ENCODE measurements at places on chromosomes 11 and 22. TPM values are rescaled to one million over a fixed set of nuclear protein-coding genes. Genes with fewer than 3 reads are reported as not detected.

GRCh38 chr22:49373289-49373666 is 454.4 kb downstream of the BRD1 start:
- no peak overlapping the region for H3K27ac ChIP-seq
- no peak overlapping the region for H3K4me3 ChIP-seq
- H3K36me3 ChIP-seq = no peaks in the 10 kb centered on the region
- no peaks in the 10 kb centered on the region for H3K27me3 ChIP-seq

GRCh38 chr11:14372011-14372410 is 13.0 kb upstream of the RRAS2 start:
- DNase-seq = no peak
- H3K27ac ChIP-seq = no peak overlapping the region
- no peak overlapping the region for H3K4me3 ChIP-seq
- H3K36me3 ChIP-seq = no peaks in the 10 kb centered on the region

DNA sequence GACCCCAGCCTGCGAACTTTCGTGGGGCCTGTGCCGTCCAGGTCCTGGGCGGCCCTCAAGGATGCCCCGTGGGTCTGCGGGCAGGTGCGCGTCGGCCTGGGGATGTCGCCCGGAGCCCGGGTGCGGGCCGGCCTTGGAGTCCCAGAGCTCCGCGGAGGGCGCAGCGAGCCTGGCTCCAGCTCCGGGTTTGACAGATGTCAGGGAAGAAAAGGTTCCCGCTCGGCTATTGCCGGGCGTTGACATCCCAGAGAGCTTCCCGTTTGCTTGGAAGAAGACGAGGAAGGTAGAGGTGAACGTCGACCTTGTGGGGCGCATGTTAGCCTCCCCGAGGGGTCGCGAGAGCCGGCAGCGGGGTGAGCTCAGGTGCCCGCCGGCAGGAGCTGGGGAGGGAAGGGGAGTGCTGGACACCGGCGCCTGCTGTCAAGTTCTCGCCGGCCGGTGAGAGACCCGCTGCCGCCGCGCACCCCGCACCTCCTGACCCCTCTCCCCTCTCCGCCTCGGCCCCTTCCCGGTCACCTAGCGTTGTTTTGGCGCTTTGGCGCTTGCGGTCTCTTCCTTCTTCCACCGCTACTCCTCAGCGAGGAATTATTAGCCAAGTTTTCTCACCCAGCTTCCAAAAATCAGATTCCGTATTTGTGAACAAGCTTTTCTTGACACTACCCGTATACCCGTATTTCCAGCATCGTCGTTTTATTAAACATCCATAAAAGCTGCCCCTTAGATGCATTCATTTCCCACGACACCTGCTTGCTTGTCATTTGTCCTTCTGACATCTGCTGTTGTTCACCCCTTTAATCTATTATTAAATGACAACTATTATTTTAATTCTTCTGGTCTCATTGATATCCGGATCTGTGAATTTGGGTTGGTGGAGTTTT is 1.3 kb downstream of the BMAL1 start:
- H3K27me3 ChIP-seq = peaks cover 40% of the 10 kb centered on the region
- peaks cover 5% of the 10 kb centered on the region for H3K4me1 ChIP-seq
- peak overlapping the region; percentile 94 for H3K4me3 ChIP-seq

- H3K36me3 ChIP-seq = no peaks in the 10 kb centered on the region
- no peaks in the 10 kb centered on the region for H3K27me3 ChIP-seq
- H3K27ac ChIP-seq = peak overlapping the region; percentile 30
- no peak for DNase-seq
- peaks cover 16% of the 10 kb centered on the region for H3K4me1 ChIP-seq
Observed at GRCh38 chr11:94885133-94885532, 88.2 kb downstream of the CWC15 start.

DNA sequence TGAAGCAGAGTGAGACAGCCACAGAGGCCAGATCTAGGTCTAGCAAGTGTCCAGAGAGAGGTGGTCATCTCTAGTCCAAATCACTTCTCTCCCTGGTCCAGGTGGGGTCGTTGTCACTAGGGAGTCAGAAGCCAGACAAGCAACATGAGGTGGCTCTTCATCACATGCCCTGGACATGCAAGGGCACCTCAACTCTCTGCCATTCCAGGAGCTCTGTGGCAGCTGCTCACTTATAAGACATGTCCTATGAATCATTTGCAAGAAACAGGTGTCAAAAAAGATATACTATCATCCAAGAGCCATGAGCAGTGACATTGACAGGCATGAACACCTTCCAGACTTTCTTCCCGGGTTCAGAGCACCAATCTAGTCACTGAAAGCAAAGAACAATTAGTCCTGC is 130.8 kb downstream of the GALNT18 start:
- H3K27me3 ChIP-seq = no peaks in the 10 kb centered on the region
- H3K36me3 ChIP-seq = no peaks in the 10 kb centered on the region
- no peak overlapping the region for H3K4me3 ChIP-seq
- H3K4me1 ChIP-seq = no peaks in the 10 kb centered on the region
- no peak for DNase-seq

DNA sequence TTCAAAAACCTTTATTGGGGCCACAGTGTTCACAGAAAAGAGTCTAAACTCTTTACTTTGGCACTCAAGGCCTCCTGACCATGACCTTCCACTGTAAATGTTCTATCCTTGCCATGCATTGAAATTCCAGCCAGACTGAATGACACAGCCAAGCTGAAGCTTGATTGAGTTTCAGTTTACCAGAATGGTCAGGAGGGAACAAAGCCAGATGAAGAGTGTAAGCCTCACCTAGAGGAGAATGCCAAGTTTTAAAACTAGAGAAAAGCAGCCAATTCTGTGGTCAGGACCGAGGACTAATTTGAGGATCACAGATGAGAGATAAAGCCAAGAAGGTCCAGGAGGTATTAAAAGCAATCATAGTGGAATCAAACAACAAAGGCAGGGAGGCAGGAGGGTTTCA is 215.3 kb downstream of the KCNA4 start:
- no peak overlapping the region for H3K27ac ChIP-seq
- H3K4me1 ChIP-seq = no peaks in the 10 kb centered on the region
- no peaks in the 10 kb centered on the region for H3K27me3 ChIP-seq
- H3K4me3 ChIP-seq = no peak overlapping the region
- H3K36me3 ChIP-seq = no peaks in the 10 kb centered on the region
- DNase-seq = no peak

DNA sequence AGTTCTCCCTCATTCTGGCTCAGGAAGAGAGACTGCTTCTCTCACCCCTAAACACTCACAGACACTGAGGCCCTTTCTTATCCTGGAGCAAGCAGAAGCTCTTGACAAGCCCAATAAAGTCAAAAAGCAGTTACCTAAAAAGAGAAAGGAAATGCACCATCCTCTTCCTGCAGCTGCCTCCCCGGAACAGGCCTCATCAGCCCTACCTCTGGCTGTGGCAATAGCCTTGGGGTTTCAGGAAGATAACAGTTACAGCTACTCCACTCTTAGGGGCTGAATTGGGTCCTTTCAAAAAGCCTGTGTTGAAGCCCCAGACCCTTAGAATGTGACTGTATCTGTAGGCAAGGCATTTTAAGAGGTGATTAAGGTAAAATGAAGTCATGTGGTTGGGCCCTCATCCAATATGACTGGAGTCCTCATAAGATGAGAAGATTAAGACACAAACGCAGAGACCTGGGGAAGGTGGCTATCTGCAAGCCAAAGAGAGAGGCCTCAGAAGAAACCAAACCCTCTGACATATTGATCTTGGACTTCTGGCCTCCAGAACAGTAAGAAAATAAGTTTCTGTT is 3.5 kb upstream of the LGALS12 start:
- H3K4me3 ChIP-seq = no peak overlapping the region
- no peak for DNase-seq
- H3K36me3 ChIP-seq = no peaks in the 10 kb centered on the region

DNA sequence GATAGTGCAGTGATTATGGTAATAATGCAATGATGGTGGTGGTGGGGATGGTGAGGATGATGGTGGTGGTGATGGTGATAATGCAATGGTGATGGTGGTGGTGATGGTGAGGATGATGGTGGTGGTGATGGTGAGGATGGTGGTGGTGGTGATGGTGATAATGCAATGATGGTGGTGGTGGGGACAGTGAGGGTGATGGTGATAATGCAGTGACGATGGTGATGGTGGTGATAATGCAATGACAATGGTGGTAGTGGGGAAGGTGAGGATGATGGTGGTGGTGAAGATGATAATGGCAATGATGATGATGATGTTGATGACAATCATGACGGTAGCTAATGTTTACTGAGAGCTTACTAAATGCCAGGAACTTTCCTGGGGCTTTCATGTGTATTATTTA is 79.6 kb upstream of the MYOD1 start:
- no peaks in the 10 kb centered on the region for H3K4me1 ChIP-seq
- no peaks in the 10 kb centered on the region for H3K27me3 ChIP-seq
- H3K27ac ChIP-seq = no peak overlapping the region
- H3K4me3 ChIP-seq = no peak overlapping the region

- H3K27me3 ChIP-seq = peaks cover 9% of the 10 kb centered on the region
- H3K4me3 ChIP-seq = no peak overlapping the region
- H3K36me3 ChIP-seq = no peaks in the 10 kb centered on the region
- no peak for DNase-seq
- H3K4me1 ChIP-seq = no peaks in the 10 kb centered on the region
- no peak overlapping the region for H3K27ac ChIP-seq
Observed at GRCh38 chr11:13781153-13781552, 112.7 kb downstream of the FAR1 start.

DNA sequence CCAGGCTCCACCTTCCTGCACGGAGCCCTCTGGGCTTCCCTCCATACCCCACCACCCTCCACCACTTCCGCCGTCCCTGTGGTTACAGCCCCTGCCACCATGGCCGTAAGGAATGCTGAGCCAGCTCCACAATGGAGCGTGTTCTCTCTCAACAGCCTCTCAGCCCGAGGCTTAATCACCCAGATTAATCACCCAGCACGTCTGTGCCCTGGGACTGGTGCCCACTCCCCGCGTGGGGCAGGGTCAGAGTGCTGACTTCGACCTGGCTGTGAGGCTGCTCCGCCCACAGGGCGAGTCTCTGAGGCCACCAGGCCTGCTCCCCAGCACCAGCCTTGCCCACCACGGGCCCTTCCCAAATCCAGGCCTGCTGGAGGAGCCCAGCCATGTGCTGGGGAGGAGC is 4.0 kb upstream of the TH start:
- H3K4me3 ChIP-seq = no peak overlapping the region
- H3K27ac ChIP-seq = no peak overlapping the region
- H3K27me3 ChIP-seq = no peaks in the 10 kb centered on the region
- DNase-seq = no peak
- H3K4me1 ChIP-seq = peaks cover 1% of the 10 kb centered on the region

GRCh38 chr11:100825626-100826025 is 138.5 kb downstream of the ARHGAP42 start:
- H3K36me3 ChIP-seq = no peaks in the 10 kb centered on the region
- DNase-seq = no peak

DNA sequence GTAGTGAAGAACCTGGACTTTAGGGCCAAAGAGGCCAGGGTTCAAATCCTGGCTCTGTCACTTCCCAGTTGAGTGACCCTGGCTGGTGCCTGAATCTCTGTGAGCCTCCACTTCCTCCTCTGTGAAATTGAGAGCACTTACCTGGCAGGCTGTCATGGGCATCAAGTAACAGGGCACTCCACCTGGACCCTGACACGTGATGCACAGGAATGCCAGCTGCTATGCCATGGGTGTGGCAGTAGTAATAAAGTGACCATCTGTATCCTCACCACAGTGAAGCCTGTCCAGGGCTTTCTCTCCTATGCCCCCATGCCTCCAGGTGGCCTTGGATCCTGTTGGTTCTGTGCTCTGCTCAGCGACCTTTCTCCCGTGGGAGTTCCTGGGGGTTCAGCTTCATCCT is 29.8 kb upstream of the PPP6R3 start:
- H3K4me3 ChIP-seq = no peak overlapping the region
- no peak for DNase-seq
- H3K27ac ChIP-seq = no peak overlapping the region
- no peaks in the 10 kb centered on the region for H3K27me3 ChIP-seq
- no peaks in the 10 kb centered on the region for H3K4me1 ChIP-seq
- peaks cover 15% of the 10 kb centered on the region for H3K36me3 ChIP-seq

GRCh38 chr22:47841156-47841555 is 1078.7 kb downstream of the TBC1D22A start:
- H3K27ac ChIP-seq = no peak overlapping the region
- H3K27me3 ChIP-seq = no peaks in the 10 kb centered on the region
- H3K36me3 ChIP-seq = no peaks in the 10 kb centered on the region
- no peak overlapping the region for H3K4me3 ChIP-seq
- DNase-seq = no peak
- no peaks in the 10 kb centered on the region for H3K4me1 ChIP-seq

GRCh38 chr11:6336293-6336692 is 16.0 kb upstream of the CAVIN3 start:
- no peak overlapping the region for H3K4me3 ChIP-seq
- H3K4me1 ChIP-seq = no peaks in the 10 kb centered on the region
- no peaks in the 10 kb centered on the region for H3K27me3 ChIP-seq
- H3K27ac ChIP-seq = no peak overlapping the region

DNA sequence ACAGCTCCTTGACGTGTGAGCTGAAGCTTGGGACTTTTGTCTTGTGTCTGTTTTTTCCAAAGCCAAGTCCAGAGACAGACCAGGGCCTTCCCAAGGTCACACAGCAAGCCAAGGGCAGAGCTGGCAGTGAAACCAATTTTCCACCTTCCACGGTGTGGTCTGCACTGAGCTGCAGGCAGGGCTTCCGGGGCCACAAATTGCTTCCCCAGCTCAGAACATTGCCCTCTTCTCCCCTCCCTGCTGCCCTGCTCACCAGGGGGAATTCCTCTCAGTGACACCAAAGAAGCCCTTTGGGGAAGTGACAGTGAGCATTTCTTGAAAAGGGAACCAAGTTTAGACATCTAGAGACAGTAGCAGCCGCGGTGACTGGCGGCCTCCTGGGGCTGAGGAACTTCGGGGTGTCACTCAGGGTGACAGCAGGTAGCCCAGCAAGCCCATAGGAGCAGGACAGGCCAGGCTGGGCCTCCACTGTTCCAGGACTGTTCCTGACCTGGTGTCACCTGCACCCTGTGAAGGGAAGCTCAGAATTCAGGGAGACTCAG is 9.2 kb downstream of the FXYD2 start:
- H3K27ac ChIP-seq = no peak overlapping the region
- H3K36me3 ChIP-seq = no peaks in the 10 kb centered on the region
- no peaks in the 10 kb centered on the region for H3K27me3 ChIP-seq
- DNase-seq = no peak
- no peak overlapping the region for H3K4me3 ChIP-seq
- peaks cover 20% of the 10 kb centered on the region for H3K4me1 ChIP-seq

- peak overlapping the region; percentile 51 for H3K4me3 ChIP-seq
- DNase-seq = no peak
- H3K36me3 ChIP-seq = no peaks in the 10 kb centered on the region
- H3K4me1 ChIP-seq = peaks cover 11% of the 10 kb centered on the region
Observed at GRCh38 chr11:68002938-68003845, 705 bp downstream of the UNC93B1 start.

- no peak for DNase-seq
- no peaks in the 10 kb centered on the region for H3K27me3 ChIP-seq
- H3K4me3 ChIP-seq = no peak overlapping the region
- no peaks in the 10 kb centered on the region for H3K4me1 ChIP-seq
- H3K36me3 ChIP-seq = no peaks in the 10 kb centered on the region
Observed at GRCh38 chr22:19543970-19544708, 19.9 kb upstream of the CLDN5 start.

- DNase-seq = no peak
- H3K27me3 ChIP-seq = no peaks in the 10 kb centered on the region
- H3K36me3 ChIP-seq = no peaks in the 10 kb centered on the region
- no peaks in the 10 kb centered on the region for H3K4me1 ChIP-seq
- no peak overlapping the region for H3K4me3 ChIP-seq
- H3K27ac ChIP-seq = no peak overlapping the region
Observed at GRCh38 chr22:37999640-38000272, 15.4 kb upstream of the SOX10 start.

TAGLN gene
- total RNA-seq = 6.4 TPM

PATE4 gene
- total RNA-seq = not detected

TMEM121B gene
- total RNA-seq = 0.44 TPM

TMEM191B gene
- 3.7 TPM for total RNA-seq

ADM2 gene
- total RNA-seq = 3.9 TPM

TMEM126A gene
- total RNA-seq = 50.9 TPM

SSTR3 gene
- 0.08 TPM for total RNA-seq

ESAM gene
- total RNA-seq = 1.6 TPM
